MG63 (cell line): ENCODE measurements at places on chromosomes 5 and 9. TPM values are rescaled to one million over a fixed set of nuclear protein-coding genes. Genes with fewer than 3 reads are reported as not detected.

- DNase-seq: peak; percentile 33
Measured at GRCh38 chr9:124299515-124300090, 41.9 kb downstream of the NEK6 start.

DNA sequence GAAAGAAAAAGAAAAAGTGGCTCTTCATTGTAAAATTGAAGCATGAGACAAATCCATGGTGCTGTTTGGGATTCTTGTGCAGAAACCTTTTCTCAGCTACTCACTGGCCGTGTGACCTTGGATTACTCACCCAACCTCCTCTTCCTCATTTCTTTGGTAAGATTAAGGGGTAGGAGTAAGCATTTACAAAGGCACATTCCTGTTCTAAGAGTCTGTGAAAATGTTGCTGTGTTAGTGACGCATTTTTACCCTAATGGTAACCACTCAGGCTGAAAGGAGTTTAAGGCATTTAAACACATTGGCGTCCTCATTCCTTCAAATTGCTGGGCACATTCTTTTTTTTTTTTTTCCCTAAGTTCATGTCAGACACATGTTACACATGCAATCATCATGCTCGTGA is 4.3 kb downstream of the RAI14 start:
- DNase-seq: no peak

DNA sequence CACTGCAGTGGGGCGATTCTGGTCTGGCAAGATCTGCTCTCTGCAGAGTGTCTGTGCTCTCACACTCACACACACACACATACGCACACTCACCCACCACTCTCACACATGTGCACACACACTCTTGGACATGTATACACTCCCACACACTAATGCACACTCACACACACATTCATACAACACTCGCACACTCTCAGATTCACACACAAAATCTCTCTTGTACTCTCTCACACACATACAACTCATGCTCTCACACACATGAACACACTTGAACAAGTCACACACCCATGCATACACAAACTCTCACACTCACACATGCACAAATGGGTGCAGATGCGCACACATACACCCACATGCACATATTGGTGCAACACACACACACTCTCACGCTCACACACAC is 31.7 kb downstream of the TMEM174 start:
- DNase-seq: no peak

DNA sequence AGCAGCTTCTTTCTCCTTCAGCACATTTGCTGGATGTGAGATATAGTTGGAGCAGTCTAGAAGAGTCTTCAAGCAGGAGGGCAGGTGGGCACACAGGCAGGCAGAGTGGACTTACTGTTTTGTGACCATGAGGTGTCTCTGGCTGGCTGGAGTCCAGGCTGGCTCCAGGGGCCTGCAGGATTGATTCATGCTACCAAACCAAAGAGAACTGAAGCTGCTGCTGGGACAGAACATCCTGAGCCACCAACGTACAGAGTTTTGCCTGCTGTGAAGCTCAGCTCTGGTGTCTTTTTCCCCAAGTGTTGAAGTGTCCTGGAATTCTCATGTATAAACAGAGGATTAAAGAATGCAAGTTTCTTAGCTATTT is 45.7 kb downstream of the CYSTM1 start:
- no peak for DNase-seq

DNA sequence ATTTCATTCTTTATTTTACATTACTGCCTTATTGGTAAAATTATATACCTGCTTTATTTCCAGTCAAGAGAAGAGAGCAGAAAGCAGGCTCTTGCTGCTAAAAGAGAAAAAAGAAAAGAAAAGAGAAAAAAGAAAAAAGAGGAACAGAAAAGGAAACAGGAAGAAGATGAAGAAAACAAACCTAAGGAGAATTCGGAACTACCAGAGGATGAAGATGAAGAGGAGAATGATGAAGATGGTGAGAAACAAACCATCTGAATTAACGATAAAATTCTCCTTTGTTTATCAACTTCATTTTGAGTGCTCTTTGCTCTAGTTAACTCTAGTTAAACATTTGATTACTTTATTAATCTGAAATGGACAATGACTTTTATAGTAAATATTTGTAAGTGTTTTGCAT is 23.5 kb upstream of the EIF4EBP3 start:
- DNase-seq: no peak

The PCSK1 gene
- 0.10 TPM in 1 of 2 replicates, not detected in the other for total RNA-seq

The CORO2A gene
- 0.03 and 0.81 TPM in 2 replicates for total RNA-seq

The FAT2 gene
- total RNA-seq: not detected in 2 replicates

The CDX1 gene
- total RNA-seq: 0.07 TPM in 1 of 2 replicates, not detected in the other

The SPINK7 gene
- total RNA-seq: not detected in 2 replicates

The GRM6 gene
- total RNA-seq: not detected in 2 replicates
